Stimulated activated CD8-positive, alpha-beta memory T cell treated with anti-CD3 and anti-CD28 coated beads, Interleukin-15, amount 100 ng/mL, for 48 hours (primary cell): ENCODE measurements at places on chromosomes 11 and 22.

DNA sequence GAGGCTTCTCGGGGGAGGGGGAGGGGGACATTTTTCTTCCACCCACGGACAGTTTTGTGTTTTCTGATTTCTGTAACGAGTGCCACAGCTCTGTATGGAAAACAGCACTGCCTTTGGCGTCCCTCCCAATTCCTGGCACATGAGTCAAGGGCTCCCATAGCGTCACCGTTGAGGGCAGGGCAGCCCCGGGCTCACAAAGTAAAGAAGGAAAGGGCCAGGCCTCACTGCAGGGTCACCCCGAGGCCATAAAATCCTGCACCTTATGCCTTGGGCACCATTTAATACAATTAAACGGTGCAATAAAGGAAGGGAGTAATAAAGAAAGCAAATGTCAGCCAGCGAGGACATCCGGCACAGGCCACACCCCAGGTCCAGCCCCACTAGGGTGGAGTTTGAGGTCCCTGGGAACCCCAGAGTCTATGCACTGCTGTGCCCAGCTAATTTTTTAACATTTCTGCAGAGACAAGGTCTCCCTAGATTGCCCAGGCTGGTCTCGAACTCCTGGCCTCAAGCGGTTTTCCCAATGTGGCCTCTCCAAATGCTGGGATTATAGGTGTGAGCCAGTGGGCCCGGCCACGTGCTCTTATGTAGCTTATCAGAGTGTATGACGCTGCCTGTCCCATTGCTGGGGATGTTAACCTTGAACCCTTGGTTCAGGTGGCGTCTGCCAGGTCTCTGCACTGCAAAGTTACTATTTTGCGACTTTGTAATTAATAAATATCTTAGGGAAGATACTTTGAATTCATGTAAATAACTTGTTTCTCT lies 13.6 kb upstream of the MUC2 start:
- DNase-seq: no peak

GRCh38 chr22:39300186-39300830 lies 19.1 kb downstream of the RPL3 start:
- no peak for DNase-seq

DNA sequence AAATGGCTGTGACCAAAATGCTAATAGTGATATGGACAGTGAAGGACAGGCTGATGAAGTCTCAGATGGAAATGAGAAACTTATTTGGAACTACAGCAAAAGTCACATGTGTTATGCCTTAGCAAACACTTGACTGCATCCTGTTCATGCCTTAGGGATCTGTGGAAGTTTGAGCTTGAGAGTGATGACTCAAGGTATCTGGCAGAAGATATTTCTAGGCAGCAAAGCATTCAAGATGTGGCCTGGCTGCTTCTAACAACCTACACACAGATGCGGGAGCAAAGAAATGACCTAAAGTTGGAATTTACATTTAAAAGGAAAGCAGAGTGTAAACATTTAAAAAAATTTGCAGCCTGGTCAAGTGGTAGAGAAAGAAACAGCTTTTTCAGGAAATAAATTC lies 28.1 kb upstream of the CD81 start:
- no peak for DNase-seq

DNA sequence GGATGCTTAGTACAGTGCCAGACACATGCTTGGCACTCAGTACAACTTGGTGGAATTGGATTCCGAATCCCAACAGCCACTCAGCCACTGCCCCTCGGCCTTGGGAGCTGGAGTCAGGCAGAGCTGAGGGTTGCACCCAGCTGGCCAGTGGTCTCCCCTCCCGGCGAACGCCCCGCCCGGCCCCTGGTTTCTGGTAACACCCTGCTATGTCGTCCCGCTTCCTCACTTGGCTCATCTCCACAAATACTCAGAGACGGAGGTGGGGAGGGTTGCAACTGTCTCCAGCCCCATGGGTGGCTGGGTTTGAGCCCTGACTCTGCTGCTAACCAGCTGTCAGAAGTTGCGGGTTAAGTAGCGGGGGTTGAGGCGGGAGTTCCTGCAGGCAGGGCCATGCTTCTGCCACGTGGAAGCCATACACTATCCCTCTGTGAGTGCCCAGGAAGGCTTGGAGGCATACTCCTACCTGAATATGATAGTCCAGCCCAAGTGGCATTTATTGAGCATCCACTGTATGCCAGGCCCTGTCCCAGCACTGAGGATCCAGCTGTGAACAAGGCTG lies 67.1 kb downstream of the GRIK4 start:
- DNase-seq: no peak

GRCh38 chr11:130785380-130786116 lies 130.7 kb downstream of the SNX19 start:
- DNase-seq: no peak

DNA sequence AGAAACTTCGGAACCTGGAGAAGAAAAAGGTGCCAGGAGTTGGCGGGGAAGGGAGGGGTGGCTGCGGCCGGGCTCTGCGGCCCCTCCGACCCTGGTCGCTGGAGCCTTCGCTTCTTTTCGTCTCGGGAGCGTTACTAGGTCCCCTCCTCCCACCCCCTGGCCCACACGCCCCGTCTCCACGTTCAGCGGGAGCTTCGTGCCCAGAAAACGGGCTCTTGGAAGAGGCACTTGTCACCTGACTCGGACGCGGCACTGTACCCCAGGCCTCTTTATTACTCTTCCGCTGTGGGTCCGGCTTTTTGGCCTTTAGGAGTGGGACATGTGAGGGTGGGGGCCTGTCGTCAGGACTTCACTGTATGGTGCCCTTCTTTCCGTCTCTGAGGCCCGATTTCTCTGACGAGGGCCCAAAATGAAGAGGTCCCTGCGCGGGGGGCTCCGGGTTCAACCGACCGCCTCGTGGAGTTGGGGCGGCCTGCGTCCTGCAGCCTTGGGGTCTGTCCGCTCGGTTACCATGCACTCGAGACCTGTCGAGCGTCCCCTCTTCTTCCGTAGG lies 1.2 kb downstream of the CAPRIN1 start:
- DNase-seq: no peak

- DNase-seq: no peak
These were observed 938 bp downstream of the FXYD6 start for GRCh38 chr11:117875382-117876058.

DNA sequence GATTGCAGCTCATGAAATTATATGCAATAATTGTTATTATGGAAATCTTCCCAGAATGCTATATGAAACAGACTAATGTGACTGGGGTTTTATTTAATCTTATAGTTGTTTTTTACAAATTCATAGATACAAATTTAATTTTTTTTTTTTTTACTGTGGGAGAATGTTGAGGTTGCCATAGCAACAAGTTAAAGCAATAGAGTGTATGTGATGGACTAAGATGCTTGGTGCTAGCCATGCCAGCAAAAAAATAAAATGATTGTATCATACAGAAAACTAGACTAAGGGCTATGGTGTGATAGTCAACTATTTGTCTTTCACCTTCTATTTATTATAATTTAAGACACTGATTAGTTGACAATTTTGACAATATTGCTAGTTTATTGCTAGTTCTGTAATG lies 163.2 kb upstream of the BLID start:
- no peak for DNase-seq

DNA sequence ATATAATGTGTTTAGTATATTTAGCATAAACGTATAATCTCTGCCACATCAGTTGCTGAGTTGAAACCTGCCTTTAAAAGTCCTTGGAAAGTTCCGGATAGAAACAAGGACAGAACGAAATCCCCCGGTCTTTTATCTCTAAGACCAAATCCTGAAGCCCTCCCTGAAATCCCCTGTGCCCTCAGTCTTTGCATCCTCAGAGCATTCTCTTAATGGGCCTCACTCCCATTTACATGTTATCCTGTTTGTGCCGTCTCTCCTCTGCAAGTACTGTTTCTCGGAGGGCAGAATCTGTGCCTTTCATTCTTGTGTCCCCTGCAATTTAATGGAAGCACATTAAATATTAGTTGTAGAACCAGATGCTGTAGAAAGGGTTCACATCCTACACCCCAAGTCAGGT lies 56.0 kb downstream of the ZNRF3 start:
- no peak for DNase-seq

GRCh38 chr11:47917599-47918369 lies 62.6 kb upstream of the PTPRJ start:
- DNase-seq: no peak

DNA sequence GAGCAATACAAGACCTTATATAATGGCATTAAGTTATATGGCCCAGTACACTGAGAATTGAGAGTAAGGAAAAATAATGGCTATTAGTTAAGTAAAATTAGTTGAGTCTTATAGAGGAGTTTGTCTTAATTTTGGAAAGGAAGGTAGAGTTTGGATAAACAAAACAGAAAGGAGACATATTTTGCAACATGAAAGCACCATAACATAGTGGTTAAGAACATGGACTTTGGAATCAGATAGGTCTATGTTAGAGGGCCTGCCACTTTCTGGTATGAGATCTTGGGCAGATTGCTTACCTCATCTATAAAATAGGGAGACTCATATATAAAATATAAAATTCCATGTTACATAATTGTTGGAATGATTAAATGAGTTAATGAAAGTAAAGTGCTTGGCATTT lies 68.9 kb downstream of the CSTPP1 start:
- DNase-seq: no peak

DNA sequence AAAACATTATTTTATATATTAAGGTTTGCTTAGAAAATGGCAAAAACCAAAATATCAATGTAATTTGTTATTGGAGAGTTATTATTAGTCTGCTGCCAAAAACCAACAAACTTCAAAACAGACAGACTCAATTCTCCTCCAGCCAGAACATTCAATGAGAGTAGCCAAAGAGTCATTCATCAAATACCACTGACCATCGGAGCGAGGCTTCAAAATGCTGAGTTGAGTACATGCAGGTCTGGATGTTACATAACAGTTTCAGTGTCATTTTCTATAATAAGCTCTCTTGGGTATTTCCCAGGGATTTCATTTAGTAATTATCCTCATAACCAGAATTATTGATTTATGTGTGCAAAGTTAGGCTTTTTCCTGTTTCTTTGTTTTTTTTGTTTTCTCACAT lies 42.6 kb downstream of the CHST1 start:
- DNase-seq: no peak

DNA sequence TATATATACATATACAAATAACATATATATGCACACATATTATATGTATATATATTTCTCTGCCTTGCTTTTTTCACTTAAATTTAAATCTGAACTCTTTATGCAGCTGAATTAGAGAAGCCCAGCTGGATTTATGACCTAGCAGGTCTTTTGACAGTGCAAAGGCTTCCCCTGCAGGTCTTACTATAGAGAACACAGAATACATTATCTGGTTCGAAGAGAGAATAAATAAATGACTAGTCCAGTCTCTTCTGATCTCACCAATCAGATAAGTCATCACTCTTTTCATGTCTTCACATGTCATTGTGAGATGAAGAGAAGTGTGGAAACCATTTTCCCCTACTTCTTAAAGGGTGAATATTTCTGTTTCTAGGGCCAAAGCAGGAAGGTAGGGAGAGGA lies 58.2 kb downstream of the OR10A6 start:
- no peak for DNase-seq

DNA sequence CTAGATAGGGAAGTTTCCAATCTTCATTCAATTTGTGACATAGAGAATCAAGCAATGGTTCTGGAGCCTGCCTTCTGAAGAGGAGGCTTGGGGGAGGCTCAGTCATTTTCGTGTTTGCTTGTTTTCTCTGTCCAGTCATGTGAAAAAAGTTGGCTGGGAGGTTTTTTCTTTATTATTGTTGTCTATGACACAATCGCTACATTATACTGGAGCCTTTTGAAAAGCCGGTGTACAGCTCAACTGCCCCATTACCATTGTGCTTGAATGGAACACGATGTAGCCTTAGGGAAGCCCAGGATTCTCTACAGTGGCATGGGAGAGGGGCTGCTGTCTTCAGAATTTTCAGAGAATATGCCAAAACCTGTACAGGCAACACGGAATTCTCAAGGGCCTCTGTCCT lies 57.9 kb upstream of the NCAM1 start:
- no peak for DNase-seq

GRCh38 chr11:18907391-18907790 lies 31.8 kb downstream of the MRGPRX1 start:
- no peak for DNase-seq

- no peak for DNase-seq
These were observed 4.1 kb upstream of the CHRM1 start for GRCh38 chr11:62925308-62925707.

DNA sequence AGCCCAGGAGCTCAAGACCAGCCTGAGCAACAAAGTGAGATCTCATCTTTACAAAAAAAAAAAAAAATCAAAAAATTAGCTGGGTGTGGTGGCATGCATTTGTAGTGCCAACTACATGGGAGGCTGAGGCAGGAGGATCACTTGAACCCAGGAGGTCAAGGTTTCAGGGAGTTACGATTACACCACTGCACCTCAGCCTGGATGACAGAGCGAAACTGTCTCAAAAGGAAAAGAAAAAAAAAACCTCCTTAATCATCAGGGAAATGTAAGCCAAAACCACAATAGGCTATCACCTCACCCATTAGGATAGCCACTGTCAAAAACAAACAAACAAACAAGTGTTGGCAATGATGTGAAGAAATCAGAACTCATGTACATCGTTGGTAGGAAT lies 13.4 kb downstream of the DGCR2 start:
- DNase-seq: no peak

DNA sequence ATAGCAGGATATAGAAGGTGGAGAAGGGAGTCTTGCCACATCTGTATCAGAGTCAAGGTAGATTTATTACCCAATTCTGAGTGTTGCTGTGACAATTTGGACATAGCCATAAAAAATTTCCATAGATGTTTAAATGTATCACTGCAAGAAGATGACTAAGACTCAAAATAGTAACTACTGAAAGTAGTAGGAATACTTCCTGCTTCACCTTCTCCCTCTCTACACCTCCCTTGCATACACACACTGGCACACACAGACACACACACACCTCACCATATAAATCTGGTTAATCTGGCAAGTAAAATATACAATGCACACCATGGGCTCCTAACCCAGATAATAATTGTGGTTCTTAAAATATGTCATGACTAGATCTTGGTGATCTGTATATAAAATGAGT lies 5.2 kb upstream of the ZDHHC13 start:
- DNase-seq: no peak

DNA sequence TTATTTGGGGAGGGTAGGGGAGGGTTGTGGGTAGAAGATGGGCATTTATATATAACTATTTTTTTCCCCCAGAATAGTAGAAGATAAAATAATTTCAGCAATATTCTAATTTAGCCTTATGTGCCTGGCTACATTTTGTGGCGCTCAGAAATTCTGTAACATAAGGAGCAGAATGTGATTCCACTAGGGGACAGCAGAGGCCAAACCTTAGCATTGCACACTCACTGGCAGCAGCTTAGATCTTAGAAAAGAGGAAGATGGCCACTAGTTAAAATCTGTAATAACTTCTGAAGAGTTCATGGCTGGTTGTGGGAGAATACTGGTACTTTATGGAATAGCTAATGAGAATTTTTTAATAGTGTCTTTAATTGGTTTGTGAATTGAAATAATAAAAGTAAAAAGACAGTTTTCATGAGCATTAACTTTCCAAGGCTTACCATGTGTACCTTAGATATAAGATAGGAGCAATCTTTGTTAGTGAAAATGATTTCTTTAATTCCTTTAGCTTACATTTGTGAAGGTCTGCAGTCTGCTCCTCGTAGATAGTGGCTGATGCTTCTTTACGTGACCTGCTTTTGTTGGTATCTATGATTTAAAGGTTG lies 33.1 kb downstream of the DDX10 start:
- no peak for DNase-seq
